ENCODE measurements at places on chromosomes 12 and 14.

DNA sequence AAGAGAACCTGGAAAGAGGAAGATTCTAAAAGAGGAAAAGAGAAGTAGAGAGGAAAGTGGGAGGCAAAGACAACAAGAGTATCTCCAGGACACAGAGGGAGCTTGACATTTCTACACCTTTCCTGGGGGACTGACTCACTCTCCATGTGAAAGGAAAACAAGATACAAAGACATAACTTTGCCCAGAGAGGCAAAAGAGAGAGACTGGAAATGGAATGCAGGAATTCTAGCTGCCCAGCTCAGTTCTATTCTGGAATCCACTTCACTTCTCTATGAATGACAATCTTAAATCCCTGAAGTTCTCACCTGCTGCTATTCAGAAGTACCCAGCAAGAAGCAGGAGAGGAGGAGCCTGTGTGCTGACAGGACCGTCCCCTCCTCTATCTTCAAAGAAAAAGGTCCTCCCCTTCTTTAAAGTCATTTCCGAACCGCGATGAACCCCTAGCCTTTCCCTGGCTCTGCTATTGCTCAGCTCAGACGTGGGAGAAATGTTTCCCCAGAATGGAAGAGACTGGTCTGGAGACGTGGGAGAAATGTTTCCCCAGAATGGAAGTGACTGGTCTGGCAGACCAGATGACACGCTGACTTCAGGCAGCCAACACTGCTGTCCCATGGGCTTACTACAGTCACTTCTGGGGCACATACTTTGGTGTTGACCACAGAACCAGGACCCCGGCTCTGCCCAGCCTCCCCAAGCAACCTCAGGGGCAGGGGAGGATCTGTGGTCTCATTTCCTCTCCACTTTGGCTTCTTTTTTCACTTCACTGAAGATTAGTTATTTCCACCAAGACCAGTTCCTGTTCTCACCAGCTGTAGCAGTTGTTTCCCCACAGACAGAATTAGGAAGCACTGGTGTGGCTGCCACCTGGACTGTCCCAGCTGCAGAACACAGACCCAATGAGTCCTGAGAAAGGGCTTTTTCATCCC lies 8.3 kb downstream of the FMNL3 start:
- no peak for DNase-seq

- no peak for DNase-seq
Measured at GRCh38 chr12:8678661-8679111, 16.1 kb upstream of the MFAP5 start.

GRCh38 chr14:76820700-76821099 lies 5.5 kb upstream of the LRRC74A start:
- no peak for DNase-seq

DNA sequence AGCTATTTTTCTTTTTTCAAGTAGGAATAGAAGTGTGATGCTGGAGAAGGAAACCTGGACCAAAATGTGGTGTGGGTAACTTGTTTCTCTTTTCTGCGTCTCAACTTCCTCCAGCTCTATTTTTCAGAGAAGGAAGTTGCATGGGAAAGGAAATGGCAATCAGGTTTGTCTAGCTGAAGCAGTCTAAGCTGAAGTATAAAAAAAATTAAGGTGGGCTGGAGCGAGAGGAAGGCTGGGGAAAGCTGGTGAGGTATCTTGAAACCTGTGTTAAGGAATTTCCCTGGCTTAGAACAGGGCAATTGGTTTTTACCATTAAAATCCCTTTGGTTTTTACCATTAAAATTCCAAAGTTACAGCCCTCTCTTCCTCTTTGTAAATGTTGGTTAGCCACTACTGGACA lies 34.2 kb upstream of the NINJ2 start:
- DNase-seq: no peak

GRCh38 chr14:49905989-49906388 lies 13.1 kb downstream of the ARF6 start:
- DNase-seq: no peak

DNA sequence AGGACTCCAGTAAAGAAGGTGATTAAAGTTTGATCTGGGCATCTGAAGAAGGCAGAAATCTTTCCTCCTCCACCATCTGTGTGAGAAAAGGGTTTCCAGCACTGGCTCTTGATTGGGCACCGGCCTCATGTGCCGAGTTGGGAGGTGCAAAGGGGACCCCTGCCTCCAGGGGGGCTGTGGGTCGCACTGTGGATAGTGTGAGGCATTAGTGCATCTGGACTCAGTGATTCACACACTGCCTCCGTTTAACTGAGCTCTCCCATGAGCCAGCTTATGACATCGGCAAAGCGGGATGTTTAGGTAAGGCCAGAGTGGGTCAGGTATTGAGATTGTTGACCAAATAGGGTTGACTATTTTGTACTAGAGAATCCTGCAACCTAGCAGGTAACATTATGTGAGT lies 8.9 kb downstream of the C1S start:
- DNase-seq: no peak

Measured in NCI-H1930 (cell line).